ENCODE measurements at places on chromosomes 2 and 18. TPM values are rescaled to one million over a fixed set of nuclear protein-coding genes. Genes with fewer than 3 reads are reported as not detected.
A peak's percentile ranks its signal among the peaks of the same experiment; 100 is the strongest.

BCL11A gene
- 13.5 TPM for total RNA-seq

TRIM54 gene
- 0.15 TPM for total RNA-seq

GRCh38 chr2:55155206-55155605 lies 76.9 kb downstream of the CLHC1 start:
- no peak overlapping the region for H3K4me3 ChIP-seq
- H3K4me1 ChIP-seq = no peaks in the 10 kb centered on the region
- H3K27ac ChIP-seq = peak overlapping the region; percentile 80
- no peaks in the 10 kb centered on the region for H3K36me3 ChIP-seq

DNA sequence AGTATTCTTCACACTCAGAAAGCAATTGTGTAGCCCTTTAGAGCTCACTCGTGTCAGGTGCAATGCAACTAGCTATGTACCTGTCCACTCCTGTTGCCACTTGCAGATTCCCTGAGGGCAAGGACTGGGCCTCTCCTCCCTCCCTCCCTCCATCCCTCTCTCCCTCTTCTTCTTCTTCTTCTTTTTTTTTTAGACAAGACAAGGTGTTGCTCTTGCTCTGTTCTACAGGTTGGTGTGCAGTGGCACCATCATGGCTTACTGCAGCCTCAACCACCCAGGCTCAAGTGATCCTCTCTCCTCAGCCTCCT lies 119.7 kb downstream of the ACKR3 start:
- H3K36me3 ChIP-seq = no peaks in the 10 kb centered on the region
- H3K4me3 ChIP-seq = no peak overlapping the region
- H3K4me1 ChIP-seq = peaks cover 14% of the 10 kb centered on the region
- H3K27ac ChIP-seq = no peak overlapping the region

OBSL1 gene
- 91.9 TPM for total RNA-seq

ANAPC1 gene
- total RNA-seq = 45.0 TPM

GRCh38 chr2:162308747-162309503 lies 9.6 kb downstream of the IFIH1 start:
- H3K27me3 ChIP-seq = no peaks in the 10 kb centered on the region
- H3K4me3 ChIP-seq = no peak overlapping the region
- H3K4me1 ChIP-seq = no peaks in the 10 kb centered on the region
- no peaks in the 10 kb centered on the region for H3K36me3 ChIP-seq

GRCh38 chr2:100194951-100195350 lies 52.6 kb upstream of the AFF3 start:
- no peak for DNase-seq
- no peak overlapping the region for H3K27ac ChIP-seq
- H3K4me1 ChIP-seq = peaks cover 4% of the 10 kb centered on the region
- H3K4me3 ChIP-seq = no peak overlapping the region
- no peaks in the 10 kb centered on the region for H3K27me3 ChIP-seq

NEU4 gene
- total RNA-seq = 0.44 TPM

DNA sequence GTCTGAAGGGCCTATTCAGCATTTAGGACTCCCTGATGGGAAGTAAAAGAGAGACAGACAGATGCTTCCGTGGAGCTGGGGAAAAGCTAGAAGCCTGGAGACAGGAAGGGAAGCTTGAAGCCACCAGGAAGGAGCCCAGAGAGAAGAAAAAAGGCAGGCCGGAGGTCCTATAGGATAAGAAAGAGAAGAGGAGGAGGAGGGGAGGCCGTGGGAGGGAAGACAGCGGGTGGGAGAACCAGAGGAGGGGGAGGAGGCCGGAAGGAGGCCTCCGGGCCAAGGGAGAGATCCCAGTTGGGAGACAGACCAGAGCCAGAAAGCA lies 107.1 kb upstream of the PKDCC start:
- no peaks in the 10 kb centered on the region for H3K36me3 ChIP-seq
- no peak overlapping the region for H3K4me3 ChIP-seq
- H3K4me1 ChIP-seq = no peaks in the 10 kb centered on the region

- no peak overlapping the region for H3K27ac ChIP-seq
- H3K27me3 ChIP-seq = no peaks in the 10 kb centered on the region
- H3K36me3 ChIP-seq = no peaks in the 10 kb centered on the region
- no peak for DNase-seq
- H3K4me1 ChIP-seq = no peaks in the 10 kb centered on the region
These were observed 225.3 kb upstream of the VWC2L start for GRCh38 chr2:214185546-214185945.

- no peaks in the 10 kb centered on the region for H3K36me3 ChIP-seq
- no peaks in the 10 kb centered on the region for H3K4me1 ChIP-seq
- no peak for DNase-seq
- H3K27me3 ChIP-seq = no peaks in the 10 kb centered on the region
These were observed 257.3 kb upstream of the APCDD1 start for GRCh38 chr18:10197097-10197496.

- H3K4me1 ChIP-seq = no peaks in the 10 kb centered on the region
- H3K36me3 ChIP-seq = no peaks in the 10 kb centered on the region
- H3K27me3 ChIP-seq = no peaks in the 10 kb centered on the region
- DNase-seq = no peak
- H3K4me3 ChIP-seq = no peak overlapping the region
- no peak overlapping the region for H3K27ac ChIP-seq
These were observed 323.9 kb downstream of the SLC8A1 start for GRCh38 chr2:40127890-40128557.

TDRD15 gene
- 0.59 TPM for total RNA-seq

TMEM169 gene
- total RNA-seq = 1.3 TPM

GRCh38 chr2:51990684-51991083 lies 958.8 kb upstream of the NRXN1 start:
- H3K27me3 ChIP-seq = no peaks in the 10 kb centered on the region
- H3K4me1 ChIP-seq = no peaks in the 10 kb centered on the region
- no peak overlapping the region for H3K27ac ChIP-seq
- H3K36me3 ChIP-seq = no peaks in the 10 kb centered on the region

DES gene
- total RNA-seq = 29.5 TPM

GRCh38 chr2:225637259-225637658 lies 237.7 kb downstream of the NYAP2 start:
- no peak for DNase-seq
- no peak overlapping the region for H3K4me3 ChIP-seq
- H3K36me3 ChIP-seq = no peaks in the 10 kb centered on the region
- H3K27me3 ChIP-seq = no peaks in the 10 kb centered on the region

GRCh38 chr2:136351684-136352083 lies 233.7 kb upstream of the CXCR4 start:
- no peak for DNase-seq
- H3K27ac ChIP-seq = no peak overlapping the region
- H3K4me1 ChIP-seq = no peaks in the 10 kb centered on the region
- no peaks in the 10 kb centered on the region for H3K36me3 ChIP-seq
- H3K27me3 ChIP-seq = no peaks in the 10 kb centered on the region

DNA sequence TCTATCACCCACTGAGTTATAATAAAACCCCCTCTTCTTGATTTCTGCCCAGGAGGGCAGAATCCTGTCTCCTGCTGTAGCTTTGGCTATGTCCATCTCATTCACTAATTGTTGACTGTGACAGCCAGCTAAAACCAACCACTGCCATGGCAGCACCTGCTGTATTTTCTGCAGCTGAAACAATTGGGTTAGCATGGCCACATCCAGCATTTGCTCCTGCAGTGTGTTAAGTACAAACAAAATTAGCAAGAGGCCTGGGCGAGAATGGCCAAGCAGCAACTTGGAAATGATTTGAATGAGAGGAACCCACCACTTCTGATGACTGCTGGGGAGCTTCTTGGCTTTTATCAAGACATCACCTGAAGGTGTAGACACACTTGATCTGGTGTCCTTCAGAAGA lies 89.4 kb upstream of the LRRTM1 start:
- DNase-seq = no peak
- no peaks in the 10 kb centered on the region for H3K36me3 ChIP-seq
- H3K4me3 ChIP-seq = no peak overlapping the region
- no peak overlapping the region for H3K27ac ChIP-seq
- no peaks in the 10 kb centered on the region for H3K27me3 ChIP-seq

DNA sequence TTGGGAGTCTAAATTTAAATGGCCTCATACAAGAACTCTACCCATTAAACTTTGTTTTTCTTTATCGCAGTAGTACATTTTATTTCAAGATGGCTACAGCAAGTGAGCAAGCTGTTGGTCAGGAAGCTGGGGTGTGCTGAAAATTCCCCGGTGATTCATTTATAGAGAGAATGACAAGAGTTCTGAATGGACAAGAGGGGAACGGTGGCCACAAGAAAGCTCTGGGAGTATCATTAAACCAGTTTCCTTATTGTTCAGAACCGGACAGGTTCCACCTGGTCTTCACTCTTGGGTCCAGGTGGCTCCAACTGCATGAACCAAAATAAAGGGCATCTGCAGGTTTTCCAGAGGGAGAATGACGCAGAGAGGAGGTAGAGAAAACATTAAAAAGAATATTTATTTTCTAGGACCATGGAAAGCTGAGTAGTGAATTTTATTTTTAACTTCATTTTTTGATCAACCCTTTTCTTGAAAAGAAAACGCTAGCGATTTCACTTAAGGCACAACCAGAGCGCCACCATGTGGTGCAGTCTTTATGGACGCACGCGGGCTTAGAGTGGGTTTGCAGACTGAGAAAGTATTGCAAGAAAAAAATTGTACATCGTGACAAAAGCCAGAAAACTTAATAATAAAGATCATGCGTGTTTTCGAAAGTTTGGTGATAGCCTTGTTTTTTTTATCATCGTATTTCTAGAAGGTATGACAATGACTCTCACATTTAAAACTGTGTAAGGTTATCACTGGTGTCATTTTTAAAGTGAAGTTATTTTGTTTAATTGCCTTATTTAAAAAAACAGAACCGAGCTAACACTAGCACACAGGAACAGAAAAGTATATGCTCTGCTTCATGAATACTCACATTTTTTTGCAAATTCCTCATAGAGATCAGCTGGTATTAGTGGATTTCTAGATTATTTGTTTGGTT lies 97.9 kb upstream of the NOL4 start:
- H3K36me3 ChIP-seq = no peaks in the 10 kb centered on the region
- no peak overlapping the region for H3K4me3 ChIP-seq
- no peaks in the 10 kb centered on the region for H3K4me1 ChIP-seq
- H3K27ac ChIP-seq = no peak overlapping the region

ID2 gene
- total RNA-seq = 260 TPM

- no peaks in the 10 kb centered on the region for H3K36me3 ChIP-seq
- DNase-seq = no peak
- H3K4me1 ChIP-seq = no peaks in the 10 kb centered on the region
- H3K27me3 ChIP-seq = no peaks in the 10 kb centered on the region
These were observed 23.3 kb downstream of the SCG2 start for GRCh38 chr2:223578846-223579245.

DNA sequence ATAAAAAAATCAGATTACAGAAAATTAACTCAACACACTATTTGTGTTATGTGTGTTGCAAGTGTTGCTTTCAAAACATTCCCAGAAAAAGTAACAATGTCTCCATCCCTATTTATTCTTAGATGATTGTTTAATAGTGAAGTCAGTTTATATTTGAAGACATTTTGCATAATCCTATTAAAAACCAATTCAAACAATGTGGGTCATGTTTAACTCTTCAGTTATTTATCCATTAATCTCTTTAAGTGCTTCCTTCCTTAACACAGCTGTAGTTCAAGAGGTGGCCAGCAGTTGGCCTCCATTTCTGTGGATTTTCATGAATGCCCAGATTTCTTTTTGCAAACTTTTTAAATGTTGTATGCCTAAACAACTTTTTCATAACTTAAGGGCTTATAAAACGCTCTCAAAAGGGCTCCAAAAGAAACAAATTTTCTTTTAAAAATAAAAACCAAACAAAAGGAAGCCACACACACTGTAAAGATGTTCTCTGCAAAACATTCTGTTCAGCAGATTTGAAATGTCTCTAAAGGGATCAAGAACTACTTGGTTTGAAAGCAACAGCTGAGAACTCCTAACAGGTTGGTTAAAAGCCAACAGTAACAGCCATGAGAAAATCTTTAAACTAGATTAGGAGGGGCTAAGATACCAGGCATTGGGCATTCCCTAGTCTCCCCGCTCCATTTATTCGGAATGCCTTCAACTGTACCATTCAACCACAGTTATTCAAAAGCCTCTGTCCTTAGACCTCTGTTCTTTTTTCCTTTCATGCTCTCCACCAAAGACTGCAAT lies 71.5 kb downstream of the THADA start:
- peaks cover 6% of the 10 kb centered on the region for H3K4me1 ChIP-seq
- no peaks in the 10 kb centered on the region for H3K27me3 ChIP-seq
- no peak for DNase-seq
- H3K4me3 ChIP-seq = no peak overlapping the region
- H3K27ac ChIP-seq = peak overlapping the region; percentile 14
- H3K36me3 ChIP-seq = no peaks in the 10 kb centered on the region

- H3K4me1 ChIP-seq = no peaks in the 10 kb centered on the region
- H3K27me3 ChIP-seq = no peaks in the 10 kb centered on the region
- no peaks in the 10 kb centered on the region for H3K36me3 ChIP-seq
- no peak for DNase-seq
- H3K27ac ChIP-seq = no peak overlapping the region
- H3K4me3 ChIP-seq = no peak overlapping the region
These were observed 416.0 kb upstream of the HS6ST1 start for GRCh38 chr2:128734521-128735295.

- H3K36me3 ChIP-seq = no peaks in the 10 kb centered on the region
- no peaks in the 10 kb centered on the region for H3K4me1 ChIP-seq
- H3K27ac ChIP-seq = no peak overlapping the region
- no peak overlapping the region for H3K4me3 ChIP-seq
These were observed 119.1 kb downstream of the LYPD1 start for GRCh38 chr2:132550946-132551345.

DNA sequence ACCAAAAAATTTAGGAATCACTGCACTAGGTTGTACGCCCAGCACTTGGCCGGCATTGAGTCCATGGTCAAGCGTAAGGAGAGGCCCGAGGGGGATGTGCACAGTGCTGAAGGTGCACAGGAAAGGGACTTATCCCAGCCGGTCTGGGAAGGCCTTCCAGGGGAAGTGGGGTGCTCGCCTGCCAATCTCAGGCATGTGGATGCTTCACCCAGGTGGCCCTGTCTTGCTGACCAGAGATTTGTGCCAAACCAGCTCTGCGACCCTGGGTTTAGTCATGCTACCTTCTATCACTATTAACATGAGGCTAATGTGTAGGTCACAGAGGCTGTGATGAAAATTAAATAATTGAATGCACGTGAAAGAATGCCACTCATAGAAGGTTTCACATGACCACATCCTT lies 1.7 kb upstream of the ITM2C start:
- no peaks in the 10 kb centered on the region for H3K36me3 ChIP-seq
- no peaks in the 10 kb centered on the region for H3K4me1 ChIP-seq
- H3K27ac ChIP-seq = no peak overlapping the region
- no peaks in the 10 kb centered on the region for H3K27me3 ChIP-seq
- DNase-seq = no peak
- no peak overlapping the region for H3K4me3 ChIP-seq

- no peaks in the 10 kb centered on the region for H3K36me3 ChIP-seq
- peak; percentile 55 for DNase-seq
- peak overlapping the region; percentile 18 for H3K27ac ChIP-seq
These were observed 226.6 kb downstream of the ALPK2 start for GRCh38 chr18:58402247-58402646.

Measured in breast epithelium (tissue), 4 donors.